ENCODE measurements at places on chromosomes 6 and 20. TPM values are rescaled to one million over a fixed set of nuclear protein-coding genes. Genes with fewer than 3 reads are reported as not detected.

The CSNK2A1 gene
- 156 TPM for total RNA-seq

The SLC17A9 gene
- total RNA-seq, result 4.8 TPM

The RNF144B gene
- total RNA-seq, result 1.2 TPM

The TSPO2 gene
- not detected for total RNA-seq

The ZC3H12D gene
- total RNA-seq, result 0.15 TPM

The BAG2 gene
- total RNA-seq, result 23.4 TPM

The ERVFRD-1 gene
- total RNA-seq, result not detected

The GPX5 gene
- total RNA-seq, result not detected

The SLC2A4RG gene
- 85.3 TPM for total RNA-seq

The C20orf144 gene
- 0.44 TPM for total RNA-seq

The SLC35D3 gene
- not detected for total RNA-seq

The RGS17 gene
- 25.5 TPM for total RNA-seq

The CCN5 gene
- total RNA-seq, result 25.3 TPM

The CRISP3 gene
- not detected for total RNA-seq

The PLA2G7 gene
- total RNA-seq, result not detected

The JAG1 gene
- 34.9 TPM for total RNA-seq

The DOP1A gene
- total RNA-seq, result 26.8 TPM

The SOBP gene
- 8.8 TPM for total RNA-seq

The WFDC5 gene
- not detected for total RNA-seq

The COL9A3 gene
- total RNA-seq, result 0.15 TPM

The GPSM3 gene
- total RNA-seq, result 1.3 TPM

The PHACTR1 gene
- 2.3 TPM for total RNA-seq

The FRMD1 gene
- not detected for total RNA-seq

The POPDC3 gene
- total RNA-seq, result 22.5 TPM

The PTCRA gene
- total RNA-seq, result not detected

The SOX18 gene
- 0.29 TPM for total RNA-seq

The PPP1R3G gene
- 3.3 TPM for total RNA-seq

Measured in smooth muscle cell of trachea (primary cell).